ENCODE measurements at places on chromosomes 3 and 15. TPM values are rescaled to one million over a fixed set of nuclear protein-coding genes. Genes with fewer than 3 reads are reported as not detected.

Gene UBE2E1
- total RNA-seq = 119 TPM

Gene ADAM10
- 57.0 TPM for total RNA-seq

Gene SAMD7
- not detected for total RNA-seq

GRCh38 chr3:49454898-49455681 is 15.0 kb upstream of the DAG1 start:
- DNase-seq = no peak

DNA sequence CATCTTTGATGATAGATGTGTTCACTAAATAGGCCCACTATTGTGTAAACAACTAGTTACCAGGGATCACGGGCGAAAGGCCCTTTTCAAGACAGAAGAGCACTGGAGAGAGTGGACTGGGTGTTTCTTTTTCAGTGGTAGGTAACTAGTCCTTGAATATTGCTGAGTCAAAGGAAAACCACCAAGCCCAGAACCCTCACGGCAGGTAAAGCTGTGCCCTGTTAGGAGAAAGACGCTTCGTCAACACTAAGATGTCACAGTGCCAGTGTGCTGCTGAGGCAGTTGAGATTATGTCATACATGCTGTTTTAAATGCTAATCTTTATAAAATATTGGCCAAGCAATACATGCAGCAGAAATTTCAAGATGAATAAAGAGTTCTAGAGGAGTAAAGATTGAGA is 578.6 kb downstream of the PYDC2 start:
- no peak for DNase-seq

DNA sequence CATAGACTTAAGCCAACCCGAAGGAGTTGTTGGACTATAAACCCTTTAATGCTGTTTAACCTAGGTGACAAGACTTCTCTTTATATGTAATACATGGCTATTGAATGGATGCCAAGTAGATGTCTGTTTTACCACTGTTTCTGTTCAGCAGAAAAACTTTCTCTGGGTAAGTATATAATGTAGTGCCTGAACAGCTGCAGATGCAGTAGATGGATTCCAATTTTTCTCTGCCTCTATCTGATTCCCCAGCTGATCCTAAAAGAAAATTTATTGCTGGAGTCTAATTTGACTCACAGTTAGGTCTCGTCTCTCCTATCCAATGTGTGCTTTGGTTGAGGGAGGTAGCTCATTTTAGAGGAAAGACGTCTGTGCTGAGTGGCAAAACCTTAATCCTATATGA is 256.5 kb upstream of the CBLB start:
- no peak for DNase-seq

DNA sequence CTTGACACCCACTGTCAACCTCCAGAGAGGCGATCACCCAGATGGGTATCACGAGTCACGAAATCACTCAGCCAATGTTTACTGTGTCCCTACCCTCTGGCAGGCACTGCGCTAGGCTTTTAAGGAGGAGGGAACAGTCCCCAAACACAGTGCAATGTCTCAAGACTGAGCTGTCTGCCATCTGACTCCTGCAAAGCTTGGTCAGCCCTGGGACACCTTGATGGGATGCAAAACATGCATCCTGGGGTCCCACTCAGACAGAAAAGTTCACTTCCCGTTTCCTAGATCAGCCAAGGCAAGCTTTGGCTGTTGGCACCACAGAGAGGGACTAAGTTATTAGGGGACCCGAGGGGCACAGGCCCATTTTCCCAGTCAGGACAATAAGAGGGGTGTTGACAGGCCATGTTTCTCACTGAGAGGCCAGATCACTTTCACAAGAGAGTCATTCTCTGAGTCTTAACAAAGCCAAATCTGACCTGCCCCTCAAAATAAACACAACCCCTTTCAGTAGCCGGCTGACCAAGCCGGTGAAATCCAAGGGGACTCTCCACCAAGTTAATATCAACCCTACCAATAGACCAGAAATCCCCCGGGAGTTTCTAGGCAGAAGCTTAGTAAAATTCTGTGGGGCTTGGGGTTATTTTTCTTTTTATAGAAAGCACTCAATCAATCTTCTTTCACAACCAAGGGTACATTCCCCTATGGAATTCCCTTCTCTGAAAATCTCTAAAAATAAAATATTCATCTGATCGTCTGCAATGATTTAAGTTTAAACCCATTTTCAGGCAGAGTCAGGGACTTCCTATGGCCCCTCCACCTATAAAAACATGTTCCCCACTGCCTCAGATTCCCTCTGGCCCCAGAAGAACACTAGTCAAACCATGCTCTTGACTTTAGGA is 3.5 kb downstream of the RFTN1 start:
- DNase-seq = no peak

DNA sequence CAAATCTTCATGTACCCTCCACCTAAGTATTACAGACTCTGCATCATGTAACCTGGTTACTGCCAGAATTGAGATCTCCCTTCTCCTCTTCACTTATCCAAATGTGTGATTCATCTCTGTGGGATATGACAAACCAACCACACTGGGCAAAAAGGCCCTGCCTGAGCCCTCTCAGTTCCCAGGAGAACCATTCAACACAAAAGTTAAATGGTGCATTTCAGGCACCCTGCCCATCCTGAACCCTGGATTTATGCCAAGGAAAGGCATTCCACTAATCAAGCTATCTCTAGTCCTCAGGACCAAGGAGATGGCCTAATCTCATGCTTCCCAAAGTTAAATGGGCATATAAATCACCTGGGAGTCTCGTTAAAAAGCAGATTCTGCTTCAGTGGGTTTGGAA is 108.5 kb downstream of the TNIK start:
- no peak for DNase-seq

DNA sequence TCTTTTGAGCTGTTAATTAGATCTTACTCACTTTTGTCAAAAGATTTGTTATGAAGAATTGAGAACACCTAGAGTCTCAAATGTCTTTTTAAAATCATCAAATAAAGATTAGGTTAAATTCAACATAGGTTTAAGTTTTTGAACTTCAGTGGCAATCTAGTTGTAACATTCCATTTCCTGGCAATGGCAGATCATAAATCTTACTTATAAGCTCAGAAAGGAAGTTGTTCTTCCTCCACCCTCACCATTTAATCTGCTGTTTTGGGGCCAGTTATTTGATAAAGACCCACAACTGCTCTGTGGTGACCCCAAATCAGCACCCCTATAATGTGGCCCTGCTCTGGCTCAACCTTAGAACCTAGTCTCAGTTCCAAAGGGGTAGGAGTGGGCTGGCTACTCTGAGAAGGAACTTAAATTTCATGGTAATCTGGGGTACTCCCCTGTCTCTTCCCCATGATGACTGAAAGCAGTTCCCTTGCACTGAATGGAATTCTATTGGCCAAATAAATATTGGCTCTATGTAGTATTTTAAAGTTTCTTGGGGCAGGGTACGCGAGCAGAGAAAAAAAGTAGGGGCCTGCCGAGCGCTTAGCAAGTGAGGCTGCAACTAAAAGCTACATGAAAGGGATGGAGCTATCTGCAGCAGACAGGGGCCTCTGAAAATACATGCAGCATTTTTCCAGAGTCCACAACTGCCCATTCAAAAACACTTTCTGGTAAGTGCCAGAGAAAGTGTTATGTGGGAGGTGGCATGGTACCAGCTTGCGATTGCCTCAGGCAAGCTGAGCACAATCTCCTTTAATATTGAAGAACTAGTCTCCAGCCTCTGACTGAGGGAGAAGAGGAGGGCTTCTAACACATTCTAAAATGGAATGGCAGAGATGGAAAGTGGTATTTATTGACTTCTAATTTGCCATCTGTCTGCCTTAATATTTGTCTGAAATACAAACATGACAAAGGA is 103.6 kb upstream of the RASGRP1 start:
- DNase-seq = no peak

GRCh38 chr15:68407141-68407885 is 24.6 kb downstream of the ITGA11 start:
- DNase-seq = peak; percentile 68

DNA sequence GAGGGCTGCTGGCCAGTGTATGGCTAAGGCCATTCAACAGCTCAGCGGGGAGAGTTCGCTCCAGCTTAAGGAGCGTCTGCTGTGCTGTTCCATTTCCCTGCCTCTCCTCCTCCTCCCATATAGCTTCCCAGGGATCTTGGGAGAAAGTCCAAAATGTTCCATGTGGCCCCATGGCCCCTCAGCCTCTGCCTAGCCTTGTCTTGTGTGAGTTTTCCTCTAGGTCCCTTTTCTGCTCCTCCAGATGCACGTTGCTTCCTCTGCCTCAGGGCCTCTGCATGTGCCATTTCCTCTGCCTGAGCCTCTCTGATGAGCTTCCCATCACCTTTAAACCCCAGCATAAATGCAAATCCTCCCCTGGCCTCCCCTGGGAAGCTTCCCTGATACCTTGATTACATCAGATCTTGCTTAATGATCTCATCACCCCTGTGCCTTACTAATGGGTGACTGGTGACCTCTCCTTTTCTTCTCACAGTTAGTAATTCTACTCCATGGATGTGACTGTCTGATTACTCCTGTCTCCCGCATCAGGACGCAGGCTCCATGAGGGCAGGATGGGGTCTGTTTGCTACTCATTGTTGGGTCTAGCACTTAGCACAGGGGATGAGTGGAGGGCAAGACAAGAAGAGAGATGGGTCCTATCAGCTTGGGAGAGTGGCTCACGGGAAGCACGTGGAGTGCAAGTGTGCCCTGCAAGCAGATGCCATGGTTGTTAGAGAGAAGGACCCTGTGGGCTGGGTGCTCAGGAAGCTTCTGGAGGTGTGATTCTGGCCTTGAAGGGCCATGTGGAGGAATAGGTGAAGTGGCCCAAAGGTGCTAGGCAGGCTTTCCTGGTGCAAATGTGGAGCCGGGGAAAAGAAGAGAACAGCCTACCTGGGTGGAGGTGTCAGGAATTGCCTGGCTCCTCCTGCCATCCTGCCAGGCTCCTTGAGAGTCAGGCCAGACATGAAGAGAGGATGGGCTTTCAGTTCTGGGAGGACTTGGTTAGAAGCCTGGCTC is 23.8 kb downstream of the ITGA11 start:
- DNase-seq = peak; percentile 32

All from suprapubic skin (tissue), 4 donors.